Muscle of back (tissue), 13 donors: ENCODE measurements at places on chromosomes 4 and X. TPM values are rescaled to one million over a fixed set of nuclear protein-coding genes. Genes with fewer than 3 reads are reported as not detected.

GAGE2A gene
- polyA plus RNA-seq: not detected

- DNase-seq: no peak
These were observed 28.0 kb upstream of the ZNF280C start for GRCh38 chrX:130296743-130297142.

HPGD gene
- 4.0 TPM for polyA plus RNA-seq

DNA sequence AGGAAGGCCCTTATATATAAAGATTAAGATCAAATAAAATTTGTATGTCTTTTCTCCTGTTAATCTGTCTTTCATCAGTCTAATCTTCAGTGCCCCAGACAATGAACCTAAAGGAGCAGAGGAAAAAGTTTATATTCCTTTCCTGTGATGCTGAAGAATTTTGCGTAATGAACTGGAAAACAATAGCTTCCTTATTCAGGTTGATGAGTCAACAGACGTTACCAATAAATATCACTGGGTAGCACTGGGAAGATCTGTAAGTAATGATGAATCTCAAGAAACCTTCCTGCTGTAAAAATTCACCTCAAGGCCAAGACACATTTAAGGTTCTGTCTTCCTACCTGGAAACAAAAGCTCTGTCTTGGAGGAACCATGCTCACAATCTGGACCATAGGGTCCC is 25.5 kb downstream of the CDKN2AIP start:
- DNase-seq: no peak

GRCh38 chrX:48592971-48593370 is 4.3 kb upstream of the WDR13 start:
- DNase-seq: no peak

RAB33A gene
- 0.28 TPM for polyA plus RNA-seq

DNA sequence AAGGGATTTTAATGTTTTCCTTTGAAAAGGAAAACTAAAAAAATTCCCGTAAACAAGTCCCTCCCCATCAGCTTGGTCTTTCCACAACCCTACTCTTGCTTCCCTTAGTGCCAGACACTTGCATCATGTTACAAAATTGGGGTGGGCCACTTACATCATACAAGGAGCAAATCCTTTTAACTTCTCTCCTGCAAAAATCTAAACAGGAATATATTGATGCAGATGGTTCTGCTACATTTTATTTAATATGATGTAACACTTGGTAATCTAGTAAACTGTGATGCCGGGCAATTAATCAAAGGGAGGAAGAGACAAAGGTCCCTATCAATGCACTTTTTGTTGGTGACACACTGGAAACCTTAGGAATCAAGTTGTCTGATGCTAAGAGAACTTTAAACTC is 125.3 kb downstream of the UBE2K start:
- DNase-seq: peak; percentile 50

CLDN2 gene
- 0.47 TPM for polyA plus RNA-seq

DNA sequence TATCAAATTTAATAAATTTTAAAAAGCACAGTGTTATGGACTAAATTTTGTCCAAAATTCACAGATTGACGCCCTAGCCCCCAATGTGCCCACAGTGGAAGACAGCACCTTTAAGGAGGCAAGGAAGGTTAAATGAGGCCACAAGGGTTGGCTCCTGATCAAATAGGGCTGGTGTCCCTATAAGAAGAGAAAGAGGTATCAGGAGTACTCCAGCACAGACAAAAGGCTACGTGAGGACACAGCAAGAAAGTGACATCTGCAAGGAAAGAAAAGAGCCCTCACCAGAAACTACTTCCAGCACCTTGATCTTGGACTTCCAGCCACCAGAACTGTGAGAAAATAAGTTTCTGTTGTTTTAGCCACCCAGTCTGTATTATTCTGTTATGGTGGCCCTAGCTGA is 48.8 kb downstream of the FAM13A start:
- no peak for DNase-seq

DNA sequence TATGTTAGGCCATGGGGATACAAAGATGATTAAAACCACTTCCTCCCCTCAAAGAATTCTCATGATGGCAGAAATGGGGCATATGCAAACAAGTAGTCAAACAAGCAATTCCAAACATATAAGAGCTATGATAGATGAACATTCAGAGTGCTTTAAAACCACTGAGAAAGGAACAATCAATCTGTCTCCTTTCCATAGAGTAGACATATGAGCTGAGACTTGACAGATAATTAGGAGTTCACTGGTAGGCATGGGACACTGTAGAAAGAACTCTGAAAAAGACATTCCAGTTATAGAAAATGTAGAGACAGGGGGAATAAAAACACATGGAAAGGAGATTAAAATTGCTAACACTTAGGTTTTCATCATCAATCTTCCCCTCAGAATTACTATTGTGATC is 372.8 kb downstream of the KLHL4 start:
- DNase-seq: no peak
